ENCODE measurements at places on chromosomes 6 and 20.

DNA sequence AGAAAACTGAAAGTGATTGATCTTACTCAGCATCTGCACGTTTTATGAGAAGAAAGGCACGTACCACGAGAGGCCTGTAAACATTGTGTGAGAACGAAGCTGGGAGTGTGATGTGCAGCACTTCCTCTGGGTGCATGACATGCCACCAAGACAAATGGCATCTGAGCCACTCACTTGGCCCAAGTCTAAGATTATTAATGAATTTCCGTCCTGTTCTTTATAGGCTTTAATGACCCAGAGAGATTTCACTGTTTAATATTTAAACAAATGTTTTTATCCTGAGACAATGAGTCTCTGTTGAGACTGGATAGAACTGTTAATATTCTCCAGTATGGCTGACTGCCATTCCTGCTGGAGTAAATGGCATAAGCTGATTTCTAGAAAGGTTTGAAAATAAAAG, 172.6 kb upstream of the PHACTR1 start:
- no peak for DNase-seq

DNA sequence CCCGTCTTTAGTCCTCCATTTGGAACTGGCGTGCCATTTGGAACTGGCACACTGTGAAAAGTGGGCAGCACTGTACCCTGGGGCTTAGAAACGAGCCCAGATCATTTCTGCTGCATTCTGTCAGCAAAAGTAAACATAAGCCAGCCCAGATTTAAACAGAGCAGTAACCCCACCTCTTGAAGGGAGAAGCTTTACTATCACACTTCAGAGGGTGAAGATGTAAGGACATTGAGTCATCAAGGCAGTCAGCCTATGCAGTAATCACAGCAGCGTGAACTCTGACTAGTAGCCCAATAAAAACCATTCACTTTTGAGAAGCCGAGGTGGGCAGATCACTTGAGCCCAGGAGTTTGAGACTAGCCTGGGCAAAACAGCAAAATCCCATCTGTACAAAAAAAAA, 216.9 kb downstream of the EYA2 start:
- no peak for DNase-seq

- DNase-seq = no peak
Observed at GRCh38 chr20:17810062-17810631, 110.4 kb downstream of the BANF2 start.

- DNase-seq = no peak
Observed at GRCh38 chr6:90370493-90370959, 73.9 kb upstream of the BACH2 start.

GRCh38 chr6:155088856-155089255, 93.7 kb downstream of the TIAM2 start:
- no peak for DNase-seq

GRCh38 chr20:20491110-20491783, 123.3 kb downstream of the INSM1 start:
- no peak for DNase-seq

- DNase-seq = no peak
Observed at GRCh38 chr6:33505548-33506370, 51.4 kb downstream of the ZBTB9 start.

GRCh38 chr6:155216312-155217046, 47.3 kb upstream of the CLDN20 start:
- no peak for DNase-seq

- DNase-seq = no peak
Observed at GRCh38 chr6:6657820-6658217, 69.3 kb downstream of the LY86 start.

- no peak for DNase-seq
Observed at GRCh38 chr20:16385462-16385861, 187.8 kb downstream of the KIF16B start.

DNA sequence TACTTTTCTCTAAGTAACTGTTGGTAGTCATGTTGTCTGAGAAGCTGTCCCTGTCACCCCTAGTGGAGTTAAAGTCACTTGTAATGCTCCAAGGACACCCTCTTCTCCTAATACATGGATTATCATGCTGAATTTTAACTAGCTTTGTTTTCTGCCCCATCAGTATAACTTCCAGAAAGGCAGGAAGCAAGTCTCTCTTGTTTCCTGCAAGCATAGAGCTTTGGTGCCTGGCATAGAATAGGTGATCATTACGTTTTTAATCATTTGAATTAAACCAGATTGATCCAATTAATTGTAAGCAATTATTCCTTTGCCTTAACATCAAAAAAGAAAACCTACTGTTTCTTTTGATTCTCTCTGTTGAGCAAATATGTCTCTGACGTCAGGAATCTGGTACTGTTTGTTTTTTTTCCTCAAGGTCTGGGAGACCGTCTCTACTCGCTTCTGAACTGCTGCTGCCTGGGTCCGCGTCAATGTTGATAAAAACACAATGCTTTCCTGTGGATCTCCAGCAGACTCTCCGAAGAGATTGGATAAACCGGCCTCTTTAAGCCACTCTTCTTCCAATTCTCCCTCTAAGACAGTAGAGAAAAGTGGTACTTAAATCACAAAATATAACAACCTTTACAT, 71.8 kb downstream of the ARHGAP18 start:
- DNase-seq = peak; percentile 61

DNA sequence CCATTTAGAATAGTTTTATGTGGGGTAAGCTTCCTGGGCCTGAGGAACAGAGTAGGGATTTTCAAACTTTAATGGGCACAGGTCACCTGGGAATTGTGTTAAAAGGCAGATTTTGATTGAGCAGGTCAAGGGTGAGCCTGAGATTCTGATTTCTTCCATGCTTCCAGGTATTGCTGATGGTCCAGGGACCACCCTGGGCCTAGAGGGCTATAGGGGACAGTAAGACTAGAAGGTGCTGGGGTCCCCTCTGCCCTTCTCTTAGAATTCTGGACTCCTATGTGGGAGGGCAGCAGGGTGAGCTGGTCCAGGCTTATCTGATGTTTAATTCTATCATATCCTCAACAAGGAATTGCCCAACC, 2.6 kb downstream of the DDR1 start:
- DNase-seq = no peak

- no peak for DNase-seq
Observed at GRCh38 chr6:93365445-93365844, 53.9 kb downstream of the EPHA7 start.

DNA sequence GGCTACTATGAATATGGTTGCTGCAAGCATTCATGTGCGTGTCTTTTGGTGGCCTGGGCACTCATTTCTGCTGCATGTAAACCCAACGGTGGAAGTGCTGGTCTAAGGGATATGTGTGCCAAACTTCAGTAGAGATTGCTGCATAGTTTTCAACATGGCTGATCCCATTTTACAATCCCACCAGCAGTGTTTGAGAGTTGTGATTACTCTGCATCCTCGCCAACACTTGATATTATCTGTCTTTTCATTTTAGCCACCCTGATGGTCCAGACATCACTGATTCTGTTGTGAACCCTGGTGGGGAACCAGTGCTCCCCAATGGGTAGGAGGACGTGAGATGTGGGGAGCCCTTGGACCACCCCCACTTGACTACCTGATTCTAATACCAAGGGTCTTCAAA, 27.5 kb downstream of the PACSIN1 start:
- no peak for DNase-seq

- DNase-seq = no peak
Observed at GRCh38 chr20:20609522-20609921, 102.9 kb downstream of the RALGAPA2 start.

GRCh38 chr6:160082627-160083026, 39.0 kb upstream of the SLC22A1 start:
- no peak for DNase-seq

DNA sequence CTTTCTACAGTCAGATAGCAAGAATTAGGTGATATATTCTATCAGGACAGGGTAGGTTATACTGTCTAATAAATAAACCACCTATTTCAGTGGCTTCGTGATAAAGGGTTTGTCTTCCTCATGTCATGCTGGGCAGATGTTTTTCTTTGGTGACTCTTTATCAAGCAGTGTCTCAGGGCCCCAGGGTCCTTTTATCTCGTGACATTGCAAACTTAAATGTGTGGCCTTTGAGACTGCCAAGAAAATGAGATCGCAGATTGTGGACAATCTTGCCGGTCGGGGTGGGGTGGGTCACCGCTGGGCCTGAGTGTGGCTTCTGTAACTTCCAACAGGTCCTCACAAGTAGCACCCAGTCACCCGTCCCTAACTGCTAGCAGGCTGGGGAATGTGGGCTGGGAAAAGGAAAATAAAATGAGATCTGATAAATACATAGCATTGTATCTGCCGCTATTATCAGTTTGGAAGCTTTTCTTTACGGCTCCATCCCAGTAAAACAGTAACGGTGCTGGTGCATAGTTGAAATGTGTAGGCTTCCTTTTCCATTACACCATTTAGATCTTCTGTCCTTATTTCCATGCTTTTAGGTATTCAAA, 50.5 kb upstream of the BMP6 start:
- no peak for DNase-seq

GRCh38 chr20:62122654-62123449, 577 bp downstream of the LSM14B start:
- peak; percentile 48 for DNase-seq

- no peak for DNase-seq
Observed at GRCh38 chr6:154872542-154873114, 122.5 kb upstream of the TIAM2 start.

DNA sequence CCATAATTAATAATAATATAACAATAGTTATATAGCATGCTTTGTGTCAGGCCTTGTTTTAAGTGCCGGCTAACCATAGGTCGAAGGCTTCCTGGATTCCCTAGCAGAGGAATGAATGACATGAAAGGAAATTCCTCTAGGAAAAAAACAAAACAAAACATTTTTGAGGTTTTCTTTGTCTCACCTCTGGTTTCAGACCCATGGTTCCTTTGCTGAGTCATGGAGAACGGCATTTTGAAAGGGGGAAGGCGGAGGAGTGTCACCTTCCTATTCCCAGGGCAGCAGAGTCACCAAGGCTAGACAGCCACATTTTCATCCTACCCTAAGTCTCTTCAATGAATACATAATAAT, 25.3 kb upstream of the CCND3 start:
- DNase-seq = no peak

All from ovary (tissue), 10 donors.